DMS 273 treated with DMSO at 0.1 percent for 48 hours (cell line): ENCODE measurements at places on chromosomes 6 and 20.

DNA sequence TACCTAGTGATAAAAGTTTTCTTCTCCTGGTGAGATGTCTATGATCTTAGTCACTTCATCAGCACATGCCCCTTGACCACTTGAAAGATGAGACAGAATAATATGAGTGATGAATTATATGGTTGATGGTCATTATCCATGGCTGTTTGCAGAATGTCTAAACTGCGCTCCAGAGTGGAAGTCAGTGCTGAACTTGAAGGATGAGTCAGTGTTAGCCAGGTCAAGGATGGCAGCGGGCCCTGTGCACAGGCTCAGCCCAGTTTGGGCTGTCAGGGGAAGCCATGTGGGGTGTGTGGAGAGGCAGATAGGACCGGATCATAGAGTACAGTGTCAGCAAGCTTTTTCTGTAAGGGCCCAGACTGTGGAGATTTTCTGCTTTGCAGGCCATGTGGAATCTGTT lies 67.2 kb upstream of the KIF25 start:
- DNase-seq: no peak

- no peak for DNase-seq
These were observed 1195.9 kb upstream of the MAP3K7 start for GRCh38 chr6:91782802-91783201.

DNA sequence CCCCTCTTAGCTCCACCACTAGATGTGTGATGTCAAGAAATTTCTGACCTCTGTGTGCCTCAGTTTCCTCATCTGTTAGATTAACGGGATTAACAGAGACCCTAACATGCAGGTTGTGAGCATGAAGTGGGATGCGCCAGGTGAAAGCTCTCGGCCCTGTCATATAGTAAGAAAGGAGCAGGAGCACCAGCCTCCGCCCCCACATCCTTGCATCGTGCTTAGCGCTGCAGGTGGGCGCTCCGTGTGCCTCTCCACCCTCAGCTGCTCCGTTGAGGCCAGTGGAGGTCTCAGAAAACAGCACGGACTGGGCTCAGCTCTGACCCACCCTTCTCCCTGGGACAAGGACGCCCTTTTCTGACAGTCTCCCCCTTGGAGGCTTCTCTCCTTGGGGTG lies 63.4 kb downstream of the TCP11 start:
- no peak for DNase-seq

GRCh38 chr6:40378071-40378724 lies 209.0 kb downstream of the LRFN2 start:
- no peak for DNase-seq

DNA sequence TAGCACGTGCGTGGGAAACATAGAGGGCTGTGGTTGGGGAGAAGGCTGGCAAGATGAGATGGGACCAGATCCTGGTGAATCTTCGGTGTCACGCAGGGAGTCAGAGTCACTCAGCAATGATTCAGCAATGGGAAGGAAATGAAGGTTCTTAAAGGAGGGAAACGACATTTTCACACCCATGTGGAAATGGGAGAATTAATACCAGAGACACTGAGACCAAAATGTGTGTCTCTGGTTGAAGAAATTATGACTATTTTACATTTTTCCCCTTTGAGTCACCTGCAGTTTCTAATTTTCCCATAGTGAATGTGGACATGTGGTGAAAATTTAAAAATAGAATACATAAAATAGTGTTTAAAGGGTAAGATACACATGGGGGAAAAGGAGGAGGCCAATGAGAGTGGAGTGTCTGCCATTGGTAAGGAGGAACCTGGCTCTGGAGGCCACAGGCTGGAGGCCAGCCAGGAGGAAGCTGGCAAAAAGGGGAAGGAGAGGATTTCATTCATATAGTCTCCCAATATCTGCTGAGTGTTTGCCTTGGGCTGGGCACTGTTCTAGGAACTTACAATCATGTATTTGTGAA lies 17.5 kb downstream of the NRN1 start:
- DNase-seq: no peak

GRCh38 chr6:43426928-43427405 lies 374 bp upstream of the ABCC10 start:
- DNase-seq: no peak
